ENCODE measurements at places on chromosomes 12 and 14.

- no peak for DNase-seq
Observed at GRCh38 chr12:66934302-66935062, 255.6 kb upstream of the GRIP1 start.

DNA sequence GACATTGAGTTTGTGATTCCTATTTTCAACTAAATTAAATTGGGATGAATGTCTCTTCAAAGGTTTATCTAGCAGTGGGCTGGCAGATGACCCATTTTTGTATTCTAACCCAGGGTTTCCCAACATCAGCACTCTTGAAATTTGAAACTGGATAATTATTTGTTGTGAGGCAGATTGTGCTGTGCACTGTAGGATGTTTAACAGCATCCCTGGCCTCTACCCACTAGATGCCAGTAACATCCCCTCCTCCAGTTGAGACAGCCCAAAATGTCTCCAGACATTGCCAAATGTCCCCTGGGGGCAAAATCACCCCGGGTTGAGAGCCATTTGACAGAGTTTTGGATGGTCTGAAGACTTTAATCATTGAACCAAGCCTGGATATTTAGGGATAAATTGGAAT is 11.1 kb downstream of the DAAM1 start:
- DNase-seq = no peak

- no peak for DNase-seq
Observed at GRCh38 chr12:13030541-13031291, 13.5 kb upstream of the FAM234B start.

- DNase-seq = no peak
Observed at GRCh38 chr12:101885912-101886561, 8.7 kb downstream of the DRAM1 start.

DNA sequence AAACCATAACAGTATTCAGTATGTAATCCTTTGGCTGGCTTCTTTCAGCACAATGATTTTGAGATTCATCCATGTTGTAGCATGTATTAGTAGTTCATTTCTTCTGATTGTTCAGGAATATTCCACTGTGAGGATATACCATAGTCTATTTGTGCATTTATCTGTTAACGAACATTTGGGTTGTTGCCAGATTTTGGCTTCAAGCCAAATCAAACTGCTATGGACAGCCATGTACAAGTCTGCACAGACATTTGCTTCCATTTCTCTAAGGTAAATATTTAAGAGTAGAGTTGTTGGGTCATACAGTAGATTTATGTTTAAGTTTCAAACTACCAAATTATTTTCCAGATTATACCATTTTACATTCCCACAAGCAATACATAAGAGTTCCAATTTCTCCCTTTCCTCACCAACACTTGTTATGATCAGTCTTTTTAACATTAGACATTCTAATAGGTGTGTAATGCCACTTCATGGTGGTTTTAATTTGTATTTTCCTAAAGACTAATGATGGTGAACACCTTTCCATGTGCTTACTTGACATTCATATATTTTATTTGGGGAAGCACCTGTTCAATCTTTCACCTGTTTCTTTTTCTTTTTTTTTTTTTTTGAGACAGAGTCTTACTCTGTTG is 56.6 kb downstream of the ZFYVE21 start:
- DNase-seq = no peak

DNA sequence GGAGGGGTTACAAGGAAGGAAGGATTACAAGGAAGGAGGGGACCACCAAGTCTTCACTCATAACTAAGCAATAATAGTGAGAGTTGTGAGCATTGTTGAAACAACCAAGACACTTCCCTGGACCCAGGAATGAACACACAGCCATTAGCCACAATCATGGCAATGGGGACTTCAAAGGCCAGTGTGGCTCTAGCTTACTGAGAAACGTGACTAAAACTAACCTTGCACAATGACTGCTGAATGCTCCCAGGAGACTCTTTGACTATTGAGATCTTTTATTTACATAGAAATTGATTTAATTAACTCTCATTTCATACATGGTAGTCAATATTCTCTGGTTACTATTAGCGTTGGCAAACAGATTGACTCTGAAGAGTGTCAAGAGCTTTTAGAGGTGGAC is 263.0 kb upstream of the SOX5 start:
- no peak for DNase-seq

All from stimulated activated CD4-positive, alpha-beta T cell treated with anti-CD3 and anti-CD28 coated beads, Interleukin-1b, Interleukin-23, amount 100 ng/mL, for 1 hour (primary cell).